ENCODE measurements at places on chromosomes 6 and 20.

DNA sequence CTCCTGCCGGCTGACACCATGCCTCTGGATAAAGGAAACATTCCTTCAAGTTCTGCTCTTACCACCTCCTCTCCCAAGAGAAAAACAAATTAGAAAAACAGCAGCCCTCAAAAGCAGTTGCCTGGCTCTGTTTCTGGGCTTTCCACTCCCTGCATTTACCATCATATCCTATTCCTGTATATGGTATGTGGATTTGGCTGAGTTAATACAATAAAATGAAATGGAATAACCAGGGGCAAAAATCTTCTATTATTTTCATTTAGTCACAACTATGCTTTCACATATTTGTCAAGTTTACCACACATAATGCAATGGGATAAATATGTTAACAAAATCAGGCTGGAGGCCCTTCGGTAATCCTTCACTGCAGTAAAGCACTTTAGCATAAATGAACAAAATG is 34.3 kb downstream of the COL12A1 start:
- DNase-seq: no peak

GRCh38 chr6:131043902-131044447 is 19.1 kb downstream of the EPB41L2 start:
- no peak for DNase-seq

GRCh38 chr6:91562955-91563354 is 976.1 kb upstream of the MAP3K7 start:
- no peak for DNase-seq

GRCh38 chr6:168347615-168348014 is 28.0 kb upstream of the DACT2 start:
- no peak for DNase-seq

DNA sequence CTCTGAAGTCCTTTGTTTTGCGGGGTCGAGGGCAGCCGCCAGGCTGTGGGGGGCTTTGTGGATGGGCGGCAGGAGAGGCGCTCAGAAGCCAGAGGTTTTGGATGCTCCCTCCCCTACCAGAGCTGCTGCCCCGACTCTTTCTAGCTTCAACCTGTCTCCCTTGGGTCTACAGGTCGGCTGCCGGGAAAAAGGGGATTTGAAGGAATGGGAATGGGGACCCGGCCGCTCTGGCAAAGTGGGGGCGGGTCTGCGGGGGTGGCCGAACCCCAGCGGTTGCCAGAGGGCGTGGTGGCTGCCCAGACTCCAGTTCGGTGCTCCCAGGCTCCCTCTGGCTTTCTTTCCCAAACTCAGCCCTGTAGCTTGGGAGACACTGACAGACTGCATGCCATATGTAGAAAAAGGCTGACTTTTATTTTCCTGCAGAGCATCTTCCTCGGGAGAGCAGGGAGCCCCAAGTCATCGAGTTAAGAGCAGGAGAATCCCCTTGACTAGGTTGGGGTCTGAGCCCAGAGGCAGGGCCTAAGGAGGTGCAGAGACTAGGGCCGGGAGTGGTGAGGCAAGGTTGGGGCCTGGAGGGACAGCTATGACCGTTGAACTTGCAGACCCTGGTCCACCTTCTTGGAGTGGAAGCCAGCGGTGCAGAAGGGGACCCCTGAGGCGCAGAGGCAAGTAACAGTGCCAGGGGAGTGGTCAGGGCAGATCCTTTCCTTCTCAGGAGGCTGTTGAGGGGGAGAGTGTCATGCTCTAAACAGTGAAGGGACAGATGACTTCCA is 1.4 kb upstream of the PPP1R18 start:
- DNase-seq: no peak

GRCh38 chr6:105874835-105875626 is 211.1 kb upstream of the PRDM1 start:
- no peak for DNase-seq

DNA sequence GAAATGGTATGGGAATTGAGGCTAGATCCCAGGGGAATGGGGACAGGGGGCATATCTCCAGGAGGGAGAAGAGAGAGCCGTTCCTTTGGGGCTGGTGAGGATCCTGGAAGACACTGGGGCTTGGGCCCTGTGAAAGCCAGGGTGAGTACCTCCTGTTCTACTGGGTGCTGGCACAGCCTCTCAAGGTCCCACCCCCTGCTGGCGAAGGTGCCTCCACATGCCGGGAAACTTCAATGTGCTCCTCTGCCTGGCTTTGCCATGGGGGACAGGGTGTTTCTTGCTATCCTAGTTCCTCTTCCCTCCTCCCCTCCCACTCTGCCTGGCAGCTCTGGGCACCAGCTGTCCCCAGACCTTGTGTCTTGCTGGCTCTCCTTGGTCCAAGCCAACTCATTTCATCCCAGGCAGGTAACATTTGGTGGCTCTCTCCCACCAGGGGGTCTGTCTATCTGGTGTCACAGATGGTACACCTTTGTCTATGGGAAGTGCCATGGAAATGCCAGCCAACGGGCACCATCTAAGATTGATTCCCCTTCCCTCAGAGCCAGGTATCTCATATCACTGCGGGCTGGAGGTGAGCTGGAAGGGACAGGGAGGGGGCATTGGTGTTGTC is 56.8 kb downstream of the MDGA1 start:
- DNase-seq: no peak

GRCh38 chr6:160791981-160792418 is 90.0 kb downstream of the PLG start:
- DNase-seq: no peak

DNA sequence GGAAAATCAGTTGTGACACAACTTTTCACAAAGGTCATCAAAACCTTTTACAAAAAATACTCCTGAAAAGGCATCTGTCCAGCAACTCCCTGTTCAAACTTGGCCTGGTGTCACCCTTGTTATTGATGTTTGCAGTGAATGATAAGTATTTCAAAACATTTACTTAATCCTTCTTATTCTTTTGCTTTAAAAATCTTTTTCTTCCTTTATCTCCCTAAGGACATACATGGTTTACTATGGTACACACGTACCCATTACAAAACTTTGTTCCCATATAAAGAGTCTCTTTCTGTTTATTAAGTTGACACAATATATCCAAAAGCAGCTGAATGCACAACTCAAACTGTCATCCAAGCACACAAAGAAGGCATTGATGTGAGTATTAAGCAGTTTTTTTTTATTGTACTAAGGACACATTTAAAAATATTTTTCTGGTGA is 17.5 kb downstream of the GSTA2 start:
- no peak for DNase-seq

- DNase-seq: no peak
Measured at GRCh38 chr6:134517868-134518267, 200.0 kb upstream of the SGK1 start.

- no peak for DNase-seq
Measured at GRCh38 chr6:81534934-81535465, 217.5 kb downstream of the TENT5A start.

DNA sequence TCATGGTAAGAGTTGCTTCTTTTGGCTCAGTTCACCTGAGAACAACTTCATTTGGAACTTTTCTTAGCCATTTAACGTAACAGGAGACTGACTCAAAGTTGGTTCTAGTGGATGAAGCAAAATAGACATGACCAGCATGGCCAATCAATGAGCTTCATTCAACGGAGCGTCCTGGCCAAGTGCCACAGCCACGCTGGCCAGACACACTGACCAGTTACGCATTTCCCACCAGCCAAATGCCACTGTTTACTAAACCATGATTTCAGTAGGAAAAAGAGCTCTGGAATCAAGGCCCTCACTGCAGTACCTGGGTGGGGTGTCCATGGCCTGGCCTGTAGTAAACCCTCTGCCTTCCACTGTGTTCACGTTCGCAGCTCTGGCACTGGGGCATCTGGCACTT is 80.4 kb downstream of the POPDC3 start:
- DNase-seq: no peak

- DNase-seq: no peak
Measured at GRCh38 chr6:89745716-89746115, 73.9 kb downstream of the MDN1 start.

GRCh38 chr6:162497389-162497788 is 230.2 kb downstream of the PRKN start:
- DNase-seq: no peak

- no peak for DNase-seq
Measured at GRCh38 chr6:22954749-22955385, 385.5 kb downstream of the HDGFL1 start.

GRCh38 chr6:2796861-2797260 is 31.7 kb downstream of the WRNIP1 start:
- no peak for DNase-seq

- DNase-seq: no peak
Measured at GRCh38 chr20:49285233-49285668, 7.4 kb upstream of the ZNFX1 start.

DNA sequence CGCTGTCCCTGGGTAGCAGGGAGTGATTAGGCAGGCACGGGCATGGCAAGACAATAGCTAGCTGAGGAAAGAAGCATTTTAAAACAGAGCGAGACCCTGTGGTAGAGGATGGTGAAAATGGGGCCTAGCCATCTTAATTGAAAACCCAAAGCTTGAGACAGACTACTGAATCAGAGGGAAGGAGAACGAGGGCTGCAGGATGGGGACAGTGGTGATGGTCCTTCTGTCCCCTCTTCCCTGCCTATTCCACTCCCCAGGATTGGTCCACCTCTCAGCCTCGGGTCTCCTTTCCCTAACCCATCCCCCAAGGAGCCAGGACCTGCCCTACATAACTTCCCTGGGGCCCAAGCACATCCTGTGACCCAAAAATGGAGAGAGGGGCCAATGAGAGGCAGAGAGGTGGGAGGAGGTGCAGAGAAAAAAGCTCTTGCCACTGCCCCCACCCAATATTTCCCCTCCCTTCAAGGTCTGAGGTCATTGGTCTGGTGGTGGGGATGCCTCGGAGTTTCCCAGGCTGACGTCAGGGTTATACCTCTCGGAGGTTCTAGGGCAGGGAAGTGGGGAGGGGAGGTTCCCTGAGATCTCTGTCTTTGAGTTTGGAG is 884 bp upstream of the CUTA start:
- DNase-seq: peak; percentile 51

- no peak for DNase-seq
Measured at GRCh38 chr6:64807785-64808184, 899.2 kb downstream of the EYS start.

DNA sequence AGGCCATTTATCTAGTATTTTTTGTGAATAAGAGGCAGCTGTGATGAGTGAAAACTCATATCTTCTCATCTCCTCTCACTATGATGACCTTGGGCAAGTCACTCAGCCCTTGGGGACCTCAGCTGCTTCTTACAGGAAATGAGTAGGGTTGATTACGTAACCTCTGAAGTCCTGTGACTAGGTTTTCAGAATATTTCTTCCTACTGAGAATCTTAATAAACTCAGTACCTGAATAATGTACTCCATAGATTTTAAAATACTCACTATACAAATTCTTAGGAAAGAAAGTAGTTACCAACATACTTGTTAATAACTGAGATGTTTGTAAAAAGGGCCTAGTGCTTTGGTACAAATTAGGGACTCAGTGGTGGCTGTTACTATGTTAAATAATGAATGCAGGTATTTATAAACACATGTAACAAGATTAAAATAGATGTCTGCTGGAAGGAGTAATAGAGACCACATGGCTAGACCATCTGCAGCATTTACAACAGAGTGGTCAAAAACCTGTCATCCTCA is 60.9 kb downstream of the RPRD1B start:
- no peak for DNase-seq

GRCh38 chr6:33836806-33837469 is 33.1 kb upstream of the MLN start:
- no peak for DNase-seq

- DNase-seq: no peak
Measured at GRCh38 chr6:7282097-7282906, 30.7 kb downstream of the SSR1 start.

GRCh38 chr6:22636452-22636851 is 67.1 kb downstream of the HDGFL1 start:
- no peak for DNase-seq

DNA sequence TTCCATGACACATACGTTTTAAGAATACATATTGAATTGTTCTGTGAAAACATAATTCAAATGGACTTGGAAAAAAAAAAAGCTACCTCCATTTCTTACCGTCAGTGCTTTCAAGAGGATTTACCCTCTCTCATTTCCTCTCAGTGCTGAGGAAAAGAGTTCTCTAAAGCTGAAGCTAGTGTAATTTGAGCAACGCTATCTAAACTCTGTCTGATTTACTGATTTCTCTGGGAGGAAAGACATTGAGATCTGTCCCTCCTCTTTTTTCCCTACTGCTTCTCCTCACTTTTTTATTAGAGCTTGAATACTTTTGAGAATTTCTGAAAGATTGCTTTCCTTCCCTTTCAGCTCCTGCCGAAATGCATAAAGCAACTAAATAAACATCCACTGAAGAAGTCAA is 41.2 kb upstream of the GRIK2 start:
- no peak for DNase-seq
